Activated T-helper 2 cell treated with anti-CD3 and anti-CD28 coated beads, Interferon-gamma antibody, Interleukin-2, Interleukin-4, amounts not matched to agents 10 μg/mL and 5 μg/mL and 100 μg/mL, durations not matched to agents 14 hours and 24 hours and 36 hours (primary cell): ENCODE measurements at places on chromosomes 12 and 14. TPM values are rescaled to one million over a fixed set of nuclear protein-coding genes. Genes with fewer than 3 reads are reported as not detected.

GRCh38 chr14:85402569-85403162 lies 127.3 kb upstream of the FLRT2 start:
- H3K27me3 ChIP-seq, result no peaks in the 10 kb centered on the region
- H3K4me3 ChIP-seq, result no peak overlapping the region
- no peaks in the 10 kb centered on the region for H3K4me1 ChIP-seq
- no peak overlapping the region for H3K27ac ChIP-seq

DNA sequence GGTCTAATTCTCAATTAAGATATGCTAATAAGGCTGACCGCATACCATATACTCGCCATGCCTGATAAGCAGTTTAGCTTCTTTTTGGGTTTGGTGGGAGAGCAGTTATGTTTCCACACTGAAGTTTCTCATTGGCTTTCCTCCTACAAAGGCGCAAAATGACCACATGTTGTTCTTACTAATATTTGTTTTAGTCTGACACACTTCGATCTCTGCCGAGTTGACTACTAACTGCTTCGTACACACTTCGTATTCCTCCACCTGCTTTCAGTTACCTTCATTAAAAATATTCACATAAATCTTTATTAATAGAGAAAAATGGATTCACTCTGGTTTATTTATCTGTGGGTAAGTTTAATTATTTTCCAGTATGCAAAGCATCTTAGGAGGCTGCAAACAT lies 41.7 kb downstream of the EMP1 start:
- H3K36me3 ChIP-seq, result no peaks in the 10 kb centered on the region
- H3K4me1 ChIP-seq, result no peaks in the 10 kb centered on the region
- no peak for DNase-seq
- peaks cover 12% of the 10 kb centered on the region for H3K27me3 ChIP-seq

SPSB2 gene
- total RNA-seq, result 3.7 and 4.1 TPM in 2 replicates

- H3K4me3 ChIP-seq, result no peak overlapping the region
- H3K27ac ChIP-seq, result no peak overlapping the region
- peaks cover 14% of the 10 kb centered on the region for H3K27me3 ChIP-seq
- no peaks in the 10 kb centered on the region for H3K4me1 ChIP-seq
Observed at GRCh38 chr12:47048541-47048940, 30.9 kb upstream of the PCED1B start.

- no peak for DNase-seq
- H3K27me3 ChIP-seq, result peaks cover 2% of the 10 kb centered on the region
- H3K27ac ChIP-seq, result no peak overlapping the region
- no peaks in the 10 kb centered on the region for H3K4me1 ChIP-seq
Observed at GRCh38 chr14:100911665-100912316, 8.3 kb upstream of the RTL1 start.

CEP290 gene
- total RNA-seq, result 16.0 TPM in 2 replicates

GRCh38 chr14:68962681-68963080 lies 16.4 kb downstream of the ACTN1 start:
- no peaks in the 10 kb centered on the region for H3K27me3 ChIP-seq
- no peak overlapping the region for H3K4me3 ChIP-seq
- peaks cover 4% of the 10 kb centered on the region for H3K36me3 ChIP-seq
- peaks cover 15% of the 10 kb centered on the region for H3K4me1 ChIP-seq

FGD4 gene
- total RNA-seq, result 1.4 and 1.7 TPM in 2 replicates
